Right cardiac atrium (tissue), 5 donors: ENCODE measurements at places on chromosomes 2 and 18.

GRCh38 chr2:150417278-150417677 lies 70.2 kb downstream of the RND3 start:
- DNase-seq: no peak

- DNase-seq: peak; percentile 25
These were observed 37.2 kb upstream of the THSD7B start for GRCh38 chr2:136727973-136728699.

DNA sequence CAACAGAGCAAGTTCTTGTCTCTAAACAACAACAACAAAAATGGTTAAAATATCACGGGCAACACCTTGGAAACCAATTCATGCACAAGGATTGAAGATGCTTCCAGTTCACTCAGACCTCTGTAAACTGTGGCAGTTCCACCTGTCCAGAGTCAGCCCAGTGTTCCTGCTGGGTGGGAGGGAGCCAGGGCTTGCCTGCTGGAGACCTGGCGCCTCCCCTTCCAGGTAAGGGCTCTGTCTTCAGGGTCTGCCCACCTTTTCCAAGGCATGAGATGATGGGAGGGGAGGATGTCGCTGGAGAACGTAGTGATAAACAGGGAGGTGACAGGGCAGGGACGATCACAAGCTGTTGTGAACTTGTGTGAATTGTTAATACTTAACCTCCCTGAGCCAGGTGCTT lies 9.8 kb upstream of the GPC1 start:
- no peak for DNase-seq

DNA sequence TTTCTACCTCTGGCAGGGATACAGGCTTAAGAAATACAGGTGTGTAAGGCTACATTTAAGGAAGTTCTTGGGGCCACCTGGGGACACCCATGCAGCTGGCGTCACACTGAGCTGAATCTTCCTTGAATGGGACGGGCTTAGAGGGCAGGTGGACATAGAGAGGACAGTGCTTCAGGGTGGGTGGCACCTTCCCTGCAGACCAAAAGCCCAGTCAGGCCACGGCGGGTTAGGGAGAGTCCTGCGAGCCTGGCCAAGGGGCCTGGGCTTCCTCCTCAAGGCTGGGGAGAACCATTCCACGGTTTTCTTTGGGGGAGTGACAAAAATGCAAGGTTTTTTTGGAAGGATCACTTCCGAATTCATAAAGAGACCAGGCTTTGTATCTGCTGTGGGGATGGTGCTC lies 73.4 kb downstream of the GNAL start:
- DNase-seq: no peak

DNA sequence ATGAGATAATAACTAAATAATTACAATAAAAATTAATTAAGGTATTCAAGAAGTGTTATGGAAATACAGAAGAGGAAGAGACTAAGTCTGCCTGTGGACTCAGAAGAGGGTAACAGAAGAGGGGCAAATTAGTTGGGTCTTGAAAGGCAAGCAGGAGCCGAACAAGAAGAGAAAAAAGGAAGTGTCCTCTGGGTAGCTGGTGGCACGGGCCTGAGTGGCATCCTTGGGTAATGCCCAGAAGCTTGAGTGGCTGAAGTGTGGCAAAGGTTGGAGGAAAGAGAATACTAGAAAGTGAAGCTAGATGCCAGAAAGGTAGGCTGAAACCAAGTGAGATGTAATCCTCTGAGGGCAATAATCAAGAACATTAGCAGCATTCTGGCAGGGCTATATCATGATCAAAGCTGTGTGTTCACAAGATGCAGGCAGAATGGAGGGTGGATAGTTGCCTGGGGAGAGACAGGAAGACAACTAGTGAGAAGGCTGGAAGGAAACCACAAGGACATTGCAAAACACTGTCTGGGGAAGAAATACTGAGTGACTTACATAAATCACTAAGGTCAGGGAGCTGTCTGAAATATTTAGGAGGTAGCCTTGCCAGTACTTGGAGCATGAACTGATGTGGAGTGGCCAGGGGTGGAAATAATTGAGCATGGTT lies 16.2 kb downstream of the DOCK10 start:
- DNase-seq: no peak

DNA sequence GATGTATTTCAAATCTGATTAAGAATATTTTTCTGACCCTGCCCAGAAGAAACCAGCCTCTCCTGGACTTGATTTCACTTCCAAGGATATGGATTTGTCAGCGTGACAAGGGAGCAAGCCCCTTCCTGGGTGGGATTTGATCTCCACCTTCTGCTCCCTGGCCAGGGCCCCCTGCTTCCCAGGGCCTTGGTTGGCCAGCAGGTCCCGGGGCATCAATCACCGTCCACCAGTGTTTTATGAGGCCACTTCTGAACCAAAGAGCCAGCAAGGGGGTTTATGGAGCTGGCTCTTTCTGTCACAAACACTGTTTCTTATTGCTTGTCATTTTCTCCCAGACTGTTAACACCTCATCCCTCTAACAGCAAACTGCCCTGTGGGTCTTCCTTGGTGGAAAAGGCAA lies 320.5 kb upstream of the SKOR2 start:
- no peak for DNase-seq
